Right cardiac atrium (tissue), 5 donors: ENCODE measurements at places on chromosomes 5 and 9. TPM values are rescaled to one million over a fixed set of nuclear protein-coding genes. Genes with fewer than 3 reads are reported as not detected.
A peak's percentile ranks its signal among the peaks of the same experiment; 100 is the strongest.

DNA sequence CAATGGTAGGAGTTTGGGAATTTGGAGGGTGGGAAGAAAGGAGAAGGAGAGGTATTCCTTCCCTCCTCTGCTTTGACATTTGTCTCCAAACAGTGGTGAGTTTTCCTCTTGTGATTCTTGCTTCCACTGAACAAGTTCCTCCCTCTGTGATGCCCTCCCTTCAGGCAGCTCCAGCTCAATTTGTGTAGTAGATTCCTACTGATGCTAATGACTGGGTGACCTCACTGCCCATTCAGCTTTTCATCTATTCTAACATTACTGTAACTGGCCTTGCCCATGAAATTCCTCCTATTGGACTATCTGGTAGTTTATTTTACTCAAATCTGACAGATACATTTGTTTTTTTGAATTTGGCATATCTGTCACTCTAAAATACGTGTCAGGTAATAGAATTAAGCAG is 121.4 kb downstream of the NFIB start:
- DNase-seq: no peak

GRCh38 chr5:142777099-142777498 is 6.9 kb downstream of the ARHGAP26 start:
- DNase-seq: no peak

- DNase-seq: peak; percentile 95
Observed at GRCh38 chr9:128117613-128118471, 9.7 kb downstream of the PTGES2 start.

The LHFPL2 gene
- 10.9 TPM for total RNA-seq

DNA sequence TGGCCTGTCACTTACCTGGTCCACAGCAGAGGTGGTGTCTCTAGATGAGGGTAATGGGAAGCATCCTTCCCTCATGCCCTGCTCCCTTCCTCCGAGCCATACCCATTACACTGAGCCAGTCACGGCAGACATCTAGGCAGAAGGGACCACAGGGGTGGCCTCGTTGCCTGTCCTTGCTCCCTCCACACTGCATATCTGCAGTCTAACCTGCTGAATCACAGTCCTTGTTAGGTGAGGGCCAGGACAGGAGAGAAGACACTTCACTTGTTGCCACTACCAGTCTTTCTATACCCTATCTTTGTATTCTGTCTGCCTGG is 18.4 kb upstream of the SPINK4 start:
- no peak for DNase-seq

- no peak for DNase-seq
Observed at GRCh38 chr5:134247428-134248224, 21.8 kb upstream of the PPP2CA start.

The ALDH1A1 gene
- 40.8 TPM for total RNA-seq

DNA sequence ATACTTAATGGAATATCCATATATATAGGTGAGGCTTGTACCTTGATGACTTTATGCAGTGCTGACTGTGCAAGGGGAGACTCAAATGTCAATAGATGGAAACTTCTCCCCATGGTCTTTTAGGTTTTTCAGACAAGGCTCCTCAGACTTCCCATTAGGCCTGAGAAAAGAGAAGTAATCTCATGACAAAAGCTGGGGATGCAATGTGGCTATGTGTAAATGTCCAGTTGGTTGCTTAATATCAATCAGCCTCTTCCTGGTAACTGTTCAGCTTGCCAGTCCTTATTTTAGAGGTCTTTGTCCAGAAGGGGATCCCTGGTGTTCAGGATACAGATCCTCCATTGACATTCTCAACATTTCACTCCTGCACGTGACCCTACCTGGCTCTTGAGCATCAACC is 621.1 kb upstream of the CDH18 start:
- no peak for DNase-seq

GRCh38 chr9:98075332-98075805 is 18.8 kb downstream of the NANS start:
- no peak for DNase-seq

GRCh38 chr9:108786322-108786721 is 69.5 kb downstream of the ACTL7B start:
- no peak for DNase-seq

The FOXI1 gene
- not detected for total RNA-seq

GRCh38 chr5:168612996-168613395 is 33.8 kb upstream of the PANK3 start:
- no peak for DNase-seq

The C5 gene
- total RNA-seq: 0.67 TPM

DNA sequence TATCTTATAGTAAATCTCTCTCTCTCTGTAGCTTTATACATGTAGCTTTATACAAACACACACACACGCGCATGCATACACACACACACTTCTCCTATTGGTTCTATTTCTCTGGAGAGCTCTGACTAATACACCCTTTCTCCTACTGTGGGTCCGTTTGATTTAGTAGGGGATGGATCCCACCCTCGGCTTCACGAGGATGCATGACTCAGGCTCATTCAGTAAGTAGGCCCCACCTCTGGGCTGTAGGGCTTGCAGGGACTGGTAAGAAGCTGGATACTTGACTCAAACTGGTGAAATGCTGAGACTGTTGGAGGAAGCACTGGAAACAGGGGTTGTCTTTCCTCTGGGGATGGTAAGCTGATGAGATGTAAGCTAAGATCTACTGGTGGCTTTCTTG is 98.7 kb downstream of the SLC24A2 start:
- DNase-seq: no peak

The PAEP gene
- total RNA-seq: not detected

The CCDC180 gene
- 2.1 TPM for total RNA-seq

GRCh38 chr9:7169717-7170389 is 412.1 kb downstream of the KDM4C start:
- no peak for DNase-seq

GRCh38 chr5:169024421-169024820 is 276.5 kb downstream of the SLIT3 start:
- peak; percentile 64 for DNase-seq

The CMBL gene
- total RNA-seq: 46.8 TPM

DNA sequence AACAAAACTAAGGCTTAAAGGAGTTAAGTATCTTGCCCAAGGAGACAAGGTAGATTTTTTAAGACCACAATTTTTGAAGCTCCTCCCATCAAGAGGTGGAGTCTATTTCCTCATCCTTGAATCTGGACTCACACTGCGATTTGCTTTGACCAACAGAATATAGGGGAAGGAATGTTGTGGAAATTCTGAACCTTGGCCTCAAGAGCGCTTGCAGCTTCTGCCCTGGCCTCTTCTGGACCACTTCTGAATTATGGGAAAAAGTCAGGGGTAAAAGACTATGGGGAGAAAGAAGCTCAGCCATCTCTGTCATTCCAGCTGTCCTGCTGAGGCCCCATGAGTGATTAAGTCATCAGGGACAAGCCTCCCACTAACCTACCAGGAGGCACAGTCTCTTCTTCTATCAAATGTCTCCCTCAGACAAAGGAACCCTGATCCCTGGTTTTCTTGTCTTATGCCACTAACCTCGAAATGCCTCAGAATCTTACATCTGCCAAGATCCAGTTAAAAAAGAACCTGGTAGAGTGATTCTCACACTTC is 25.9 kb downstream of the MAPKAP1 start:
- no peak for DNase-seq

GRCh38 chr9:94005272-94005901 is 50.2 kb upstream of the BARX1 start:
- no peak for DNase-seq

- no peak for DNase-seq
Observed at GRCh38 chr9:125407432-125407973, 145.9 kb downstream of the GAPVD1 start.

DNA sequence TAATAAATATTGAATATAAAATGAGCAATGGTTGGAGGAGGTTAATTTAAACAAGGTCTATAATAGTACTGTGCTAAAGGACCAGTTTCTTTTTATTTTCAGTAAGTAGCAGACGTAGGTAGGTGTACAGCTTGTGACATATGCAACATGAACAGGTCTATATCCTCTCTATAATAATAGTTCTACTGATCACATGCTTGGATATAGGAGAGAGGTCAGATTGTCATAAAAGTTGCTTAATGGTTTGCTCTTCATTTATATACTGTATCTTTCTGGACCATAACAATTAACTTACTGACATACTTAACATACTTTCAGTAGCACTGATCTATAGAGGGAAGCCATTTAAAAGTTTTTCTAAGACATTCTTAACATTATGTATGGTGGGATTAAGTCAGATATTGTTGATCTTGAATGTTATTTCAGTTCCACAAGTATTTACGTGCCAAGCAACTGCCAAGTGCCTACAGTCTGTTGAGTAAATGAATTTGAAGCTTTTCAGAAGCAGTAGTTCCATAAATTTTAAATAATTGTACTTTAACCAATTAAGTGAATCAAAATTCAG is 68.0 kb downstream of the DENND4C start:
- DNase-seq: no peak

The NEUROG1 gene
- not detected for total RNA-seq

DNA sequence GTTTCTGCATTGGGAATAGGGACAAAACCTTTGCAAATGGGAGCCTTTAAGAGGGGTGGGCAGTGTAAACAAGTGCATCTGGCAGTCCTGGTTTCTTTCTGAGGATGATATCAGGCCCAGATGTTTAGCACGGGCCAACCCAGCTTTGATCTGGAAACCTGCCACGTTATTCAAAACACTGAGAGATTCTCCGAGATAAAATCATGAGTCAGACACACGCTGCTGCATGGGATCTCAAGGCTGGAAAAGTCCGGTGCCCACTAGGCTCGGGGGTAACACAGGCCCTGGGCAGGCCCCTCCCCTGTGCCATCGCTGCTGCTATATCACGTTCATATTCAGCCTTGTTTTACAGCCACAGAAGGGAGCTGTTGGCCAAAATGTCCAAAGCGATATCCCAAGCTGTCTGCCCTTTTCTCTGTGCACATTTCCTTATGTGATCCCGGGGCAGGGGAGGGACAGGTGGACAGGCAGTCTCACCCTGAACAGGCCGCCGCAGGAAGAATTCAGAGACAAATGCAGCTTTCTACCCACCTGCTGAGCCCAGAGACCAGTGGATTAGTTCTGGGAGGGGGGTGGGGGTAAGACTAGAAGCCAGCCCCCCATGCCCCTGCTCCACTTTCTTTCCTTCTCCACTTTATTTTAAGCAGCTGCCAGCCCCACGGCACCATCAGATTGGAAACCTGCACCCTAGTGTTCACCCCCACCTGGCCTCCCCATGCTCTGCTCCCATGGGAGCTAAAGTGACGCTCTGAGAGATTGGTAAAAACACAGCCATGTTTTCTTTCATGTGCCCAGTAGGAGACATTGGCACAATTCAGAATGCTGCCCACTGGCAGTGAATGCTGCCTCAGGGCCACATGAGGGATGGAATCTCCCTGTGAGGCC is 63.1 kb downstream of the TMOD1 start:
- DNase-seq: peak; percentile 65

GRCh38 chr9:16532681-16533450 is 337.6 kb downstream of the BNC2 start:
- no peak for DNase-seq

DNA sequence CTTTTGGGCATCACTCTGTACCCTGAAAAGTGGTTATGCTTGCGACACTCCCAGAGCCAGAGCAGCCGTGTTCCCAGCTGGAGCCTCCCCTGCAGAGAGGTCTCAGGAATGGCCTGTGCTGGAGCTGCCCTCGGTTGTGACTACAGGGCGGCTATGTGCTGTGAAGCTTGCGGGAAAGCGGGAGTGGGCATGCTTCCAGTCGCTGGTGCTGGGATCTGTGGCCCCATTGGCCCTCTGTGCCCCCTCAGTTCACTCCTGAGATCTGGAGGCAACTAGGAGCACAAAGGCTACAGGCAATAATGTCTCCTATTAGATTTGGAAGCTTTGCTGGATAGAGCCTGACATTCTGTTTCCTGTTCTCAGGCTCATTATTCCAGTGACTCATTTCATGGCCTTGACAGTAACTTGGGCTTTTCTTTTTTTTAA is 56.9 kb downstream of the GPR107 start:
- DNase-seq: no peak

DNA sequence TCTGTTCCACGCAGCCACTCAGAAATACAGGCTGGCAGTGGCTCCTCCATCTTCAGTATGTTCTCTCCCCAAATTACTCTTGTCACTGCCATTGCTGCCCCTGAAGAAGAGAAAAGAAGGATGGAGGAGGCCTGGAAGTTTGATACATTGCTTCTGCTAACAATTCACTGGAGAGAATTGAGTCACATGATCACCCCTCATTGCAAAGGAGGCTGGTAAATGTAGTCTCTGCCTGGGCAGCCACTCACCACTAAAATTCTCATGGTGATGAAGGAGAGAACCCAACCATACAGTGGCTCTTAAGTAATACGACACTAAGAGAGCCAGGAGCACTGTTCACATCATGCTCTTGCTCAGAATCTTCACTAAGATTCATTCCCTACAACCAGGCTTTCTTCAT is 112.0 kb downstream of the DOCK8 start:
- no peak for DNase-seq

DNA sequence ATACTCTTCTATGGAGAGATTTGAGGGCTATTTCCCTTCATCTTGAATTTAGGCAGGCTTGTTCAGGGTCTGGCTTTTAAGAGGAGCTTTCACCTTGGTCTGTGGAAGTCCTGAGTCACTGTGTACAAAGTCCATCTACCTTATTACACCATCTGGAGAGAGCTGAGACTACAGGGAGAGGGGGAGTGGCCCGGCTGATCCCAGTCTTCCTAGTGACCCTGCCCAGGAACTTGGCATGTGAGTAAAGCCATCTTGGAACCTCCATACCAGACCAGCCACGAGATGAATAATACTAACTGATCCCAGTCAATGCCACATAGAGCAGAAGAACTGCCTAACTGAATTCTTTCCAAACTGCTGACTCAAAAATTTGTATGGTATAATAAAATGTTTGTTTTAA is 8.4 kb upstream of the IL6ST start:
- no peak for DNase-seq

DNA sequence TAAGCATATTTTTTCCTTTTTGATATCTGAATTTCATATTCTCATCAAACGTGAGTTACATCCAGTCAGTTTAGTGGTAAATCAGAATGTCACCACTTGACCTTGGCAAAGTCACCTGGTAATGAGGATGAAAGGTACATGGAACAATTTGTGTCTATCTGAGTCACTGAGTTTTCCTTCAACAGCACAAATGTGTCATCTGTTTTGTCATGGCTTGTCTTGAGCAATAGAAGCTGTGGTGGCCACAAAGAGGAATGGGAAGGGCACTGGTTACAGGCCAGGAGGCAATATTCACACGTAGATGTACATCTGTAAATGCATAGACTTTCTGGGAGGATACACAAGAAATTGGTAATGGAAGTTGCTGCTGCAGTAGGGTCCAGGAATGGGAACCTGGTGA is 8.4 kb upstream of the ZNF474 start:
- no peak for DNase-seq

DNA sequence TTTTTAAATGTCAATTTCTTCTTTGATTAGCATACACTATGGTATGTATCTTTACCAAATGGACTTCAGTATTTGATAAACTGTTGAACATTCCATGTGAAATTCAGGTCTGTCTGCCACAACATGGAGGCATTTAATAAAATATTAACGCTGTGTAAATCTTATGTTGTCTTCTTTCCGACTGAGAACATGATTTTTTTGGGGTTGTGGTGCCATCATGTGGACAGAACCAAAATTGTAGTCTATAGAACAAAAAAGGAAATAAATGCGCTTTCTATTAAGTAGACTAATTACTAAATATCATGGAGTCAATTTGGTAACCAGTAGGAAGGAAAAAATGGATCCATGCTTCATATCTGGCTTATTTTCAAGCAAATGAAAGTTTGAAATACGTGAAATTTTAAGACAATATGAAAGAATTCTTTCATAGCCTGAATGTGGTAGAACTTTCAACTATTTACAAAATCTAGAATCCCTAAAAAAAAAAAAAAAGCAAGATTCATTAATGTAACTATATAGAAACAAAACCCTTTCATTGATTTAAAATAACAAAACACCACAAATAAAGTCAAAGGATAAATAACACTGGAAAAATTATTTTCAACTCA is 2.8 kb upstream of the PLK2 start:
- no peak for DNase-seq

- no peak for DNase-seq
Observed at GRCh38 chr9:134991808-134992754, 74.4 kb upstream of the FCN1 start.

The CHSY3 gene
- total RNA-seq: 2.4 TPM
